ENCODE measurements at places on chromosomes 5 and 9.

DNA sequence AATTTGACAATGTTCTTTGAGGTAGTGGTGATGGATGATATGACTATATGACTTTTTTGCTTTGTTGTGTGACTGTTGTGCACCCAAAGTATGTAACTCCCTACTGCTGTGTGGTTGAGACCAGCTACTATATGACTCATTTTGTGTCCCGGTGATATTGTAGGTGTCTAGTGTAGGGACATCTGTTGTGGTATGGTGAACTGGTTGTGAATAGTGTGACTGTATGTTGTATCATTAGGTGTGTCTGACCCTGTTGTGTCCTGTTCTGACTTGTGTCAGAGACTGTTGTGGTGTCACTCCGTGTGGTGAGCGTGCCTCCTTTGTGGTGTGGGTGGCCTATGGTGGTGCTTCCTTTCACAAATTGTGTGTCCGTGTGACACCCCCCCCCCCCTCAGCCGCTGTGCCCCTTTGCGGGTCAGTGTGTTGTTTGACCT lies 11.2 kb upstream of the CXXC5 start:
- DNase-seq: peak; percentile 56
- peaks cover 45% of the 10 kb centered on the region for H3K4me1 ChIP-seq
- peak overlapping the region; percentile 52 for H3K4me3 ChIP-seq
- no peaks in the 10 kb centered on the region for H3K27me3 ChIP-seq
- H3K36me3 ChIP-seq: peaks cover 15% of the 10 kb centered on the region

GRCh38 chr5:149724130-149724840 lies 5.8 kb upstream of the PPARGC1B start:
- H3K27me3 ChIP-seq: peaks cover 14% of the 10 kb centered on the region
- H3K4me1 ChIP-seq: peaks cover 14% of the 10 kb centered on the region
- DNase-seq: peak; percentile 60
- H3K27ac ChIP-seq: peak overlapping the region; percentile 78

DNA sequence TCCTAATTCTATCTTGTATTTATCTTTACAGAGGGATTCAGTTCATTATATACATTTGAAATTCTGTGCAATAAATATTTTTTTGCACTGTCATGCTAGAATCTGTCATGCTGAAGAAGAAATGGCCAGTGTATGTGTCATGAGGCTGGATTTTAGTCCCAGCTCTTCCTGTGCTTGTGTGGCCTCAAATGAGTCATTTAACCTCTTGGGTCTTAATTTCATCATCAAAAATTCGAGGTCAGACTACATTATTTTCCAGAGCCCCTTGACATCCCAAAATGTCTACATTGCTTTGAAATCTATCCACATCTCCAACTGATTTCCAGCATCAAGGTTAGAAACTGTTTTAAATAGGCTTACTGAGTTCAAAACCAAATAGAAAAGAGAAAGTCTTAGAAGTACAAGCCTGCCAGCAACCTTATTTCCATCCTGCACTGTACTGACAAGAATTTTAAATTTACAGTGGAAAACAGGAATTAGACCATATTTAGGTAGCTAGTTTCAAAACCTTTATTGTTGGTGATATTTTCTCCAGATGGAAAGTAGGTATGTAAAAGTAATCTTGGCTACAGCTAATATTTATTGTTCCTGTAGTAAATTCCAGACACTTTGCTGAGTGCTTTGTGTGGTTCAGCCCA lies 96.7 kb upstream of the MAMDC2 start:
- H3K36me3 ChIP-seq: no peaks in the 10 kb centered on the region
- peaks cover 6% of the 10 kb centered on the region for H3K27me3 ChIP-seq
- H3K4me1 ChIP-seq: no peaks in the 10 kb centered on the region
- H3K4me3 ChIP-seq: no peak overlapping the region
- DNase-seq: no peak

- H3K4me3 ChIP-seq: no peak overlapping the region
- DNase-seq: no peak
- H3K27ac ChIP-seq: peak overlapping the region; percentile 20
- H3K36me3 ChIP-seq: no peaks in the 10 kb centered on the region
- no peaks in the 10 kb centered on the region for H3K4me1 ChIP-seq
Measured at GRCh38 chr9:134358662-134359319, 32.5 kb downstream of the RXRA start.

- H3K36me3 ChIP-seq: no peaks in the 10 kb centered on the region
- no peaks in the 10 kb centered on the region for H3K27me3 ChIP-seq
- H3K4me3 ChIP-seq: no peak overlapping the region
- no peak overlapping the region for H3K27ac ChIP-seq
- DNase-seq: no peak
Measured at GRCh38 chr5:160793530-160793899, 58.5 kb downstream of the ATP10B start.

- H3K36me3 ChIP-seq: no peaks in the 10 kb centered on the region
- H3K4me3 ChIP-seq: no peak overlapping the region
- peaks cover 9% of the 10 kb centered on the region for H3K4me1 ChIP-seq
- no peaks in the 10 kb centered on the region for H3K27me3 ChIP-seq
Measured at GRCh38 chr5:10989577-10990263, 228.7 kb upstream of the DAP start.

DNA sequence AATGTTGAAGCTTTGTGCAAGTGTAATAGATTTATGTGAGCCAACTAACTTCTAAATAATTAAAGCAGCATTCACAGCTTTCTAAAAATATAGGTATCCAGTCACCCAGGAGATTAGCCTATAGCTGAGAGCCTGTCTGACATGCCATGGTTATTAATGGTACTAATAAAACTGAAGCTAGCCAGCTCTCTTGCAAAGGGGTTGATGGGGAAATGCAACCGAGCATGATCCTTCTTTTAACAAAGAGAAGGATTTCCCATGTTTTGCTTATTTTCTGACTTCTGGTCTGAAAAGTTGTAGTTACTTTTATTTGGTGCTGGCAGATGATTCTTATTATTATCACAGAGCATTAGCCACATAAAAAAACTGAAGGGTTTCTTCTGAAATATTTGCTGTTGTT lies 488.7 kb upstream of the CYLC2 start:
- H3K36me3 ChIP-seq: no peaks in the 10 kb centered on the region
- DNase-seq: no peak
- no peaks in the 10 kb centered on the region for H3K27me3 ChIP-seq
- no peak overlapping the region for H3K27ac ChIP-seq

All from activated CD8-positive, alpha-beta T cell treated with anti-CD3 and anti-CD28 coated beads, Interleukin-2, amount 10 ng/mL, durations not matched to agents 7 days and 5 days (primary cell).